ENCODE measurements at places on chromosomes 16 and 17.
A peak's percentile ranks its signal among the peaks of the same experiment; 100 is the strongest.

- no peak for DNase-seq
Measured at GRCh38 chr16:55349867-55350266, 25.9 kb downstream of the IRX6 start.

GRCh38 chr16:15742716-15743115 is 92.7 kb downstream of the NDE1 start:
- DNase-seq = no peak

DNA sequence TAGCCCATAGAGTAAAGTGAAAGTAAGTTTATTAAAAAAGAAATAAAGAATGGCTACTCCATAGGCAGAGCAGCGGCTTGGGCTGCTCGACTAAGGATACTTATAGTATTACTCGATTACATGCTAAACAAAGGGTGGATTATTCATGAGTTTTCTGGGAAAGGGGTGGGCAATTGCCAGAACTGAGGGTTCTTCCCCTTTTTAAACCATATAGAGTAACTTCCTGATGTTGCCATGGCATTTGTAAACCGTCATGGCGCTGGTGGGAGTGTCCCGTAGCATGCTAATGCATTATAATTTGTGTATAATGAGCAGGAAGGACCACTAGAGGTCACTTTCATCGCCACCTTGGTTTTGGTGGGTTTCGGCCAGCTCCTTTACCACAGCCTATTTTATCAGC is 13.3 kb upstream of the GAS7 start:
- DNase-seq = no peak

DNA sequence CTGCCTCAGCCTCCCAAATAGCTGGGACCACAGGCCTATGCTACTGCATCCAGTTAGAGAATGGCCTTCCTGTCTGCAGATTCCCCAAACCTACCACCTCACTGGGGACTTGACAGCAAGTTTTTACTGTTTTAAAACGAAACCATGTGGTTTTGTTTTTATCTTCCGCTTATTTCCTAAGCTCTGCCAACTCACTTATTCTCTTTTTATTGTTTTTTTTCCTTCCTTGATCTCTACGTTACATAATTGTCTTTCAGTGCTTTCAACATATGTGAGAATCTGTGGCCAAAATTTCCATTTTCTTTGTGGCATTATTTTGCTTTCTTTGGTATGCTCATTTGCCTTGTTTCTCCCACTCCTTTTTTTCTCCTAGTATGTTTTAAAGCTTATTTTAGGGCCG is 14.6 kb upstream of the SLC38A7 start:
- DNase-seq = no peak

DNA sequence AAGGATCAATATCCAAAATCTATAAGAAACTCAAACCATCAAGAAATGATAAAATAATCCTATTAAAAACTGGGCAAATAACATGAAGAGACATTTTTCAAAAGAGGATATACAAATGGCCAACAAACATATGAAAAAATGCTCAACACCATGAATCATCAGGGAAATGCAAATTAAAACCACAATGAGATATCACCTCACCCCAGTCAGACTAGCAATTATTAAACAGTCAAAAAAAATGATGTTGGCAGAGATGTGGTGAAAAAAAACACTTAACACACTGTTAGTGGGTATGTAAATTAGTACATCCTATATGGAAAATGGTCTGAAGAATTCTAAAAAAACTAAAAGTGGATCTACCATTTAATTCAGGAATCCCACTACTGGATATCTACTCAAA is 379.0 kb upstream of the SOX9 start:
- no peak for DNase-seq

GRCh38 chr17:44940317-44940716 is 7.3 kb downstream of the KIF18B start:
- no peak for DNase-seq

- DNase-seq = no peak
Measured at GRCh38 chr16:46650254-46650623, 29.1 kb upstream of the SHCBP1 start.

DNA sequence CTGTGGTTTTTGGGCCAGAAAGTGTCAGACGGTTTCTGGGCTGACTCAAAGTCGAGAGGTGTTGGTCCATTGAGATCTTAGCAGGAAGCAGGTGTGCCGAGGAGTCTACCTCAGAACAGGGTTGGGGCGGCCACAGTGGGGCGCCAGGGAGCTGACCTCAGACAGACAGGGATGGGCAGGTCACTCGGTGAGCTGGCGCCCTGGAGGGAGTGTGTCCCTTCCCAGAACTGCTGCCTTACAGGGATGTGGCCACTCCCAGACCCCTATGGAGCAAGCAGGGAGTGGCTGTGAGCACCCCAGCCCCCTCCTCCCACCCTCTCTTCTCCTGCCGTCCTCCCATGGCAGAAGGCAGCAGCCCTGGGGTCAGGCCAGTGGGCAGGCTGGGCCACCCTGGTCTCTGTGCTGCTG is 14.0 kb upstream of the DPEP1 start:
- no peak for DNase-seq

DNA sequence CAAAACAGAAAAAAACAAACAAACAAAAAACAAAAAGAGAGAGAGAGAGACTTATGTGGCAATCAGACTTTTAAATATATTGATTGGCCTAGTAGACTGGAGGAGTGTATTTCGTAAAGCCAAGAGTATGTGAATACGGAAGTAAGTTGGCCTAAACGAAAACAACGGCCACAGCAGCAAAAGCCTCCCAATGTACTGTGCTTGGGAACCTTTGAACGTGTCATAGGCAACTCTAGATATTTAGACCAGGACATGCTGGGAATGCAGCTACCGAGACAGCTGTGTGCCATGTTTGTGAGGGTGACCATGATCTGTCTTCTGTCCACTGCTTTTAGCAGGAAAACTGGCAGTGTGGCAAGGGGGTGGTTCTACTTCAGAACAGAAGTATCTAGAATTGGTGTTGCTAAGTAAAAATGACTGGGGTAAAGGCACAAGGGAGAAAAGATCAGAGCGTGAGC is 7.4 kb downstream of the MAF start:
- DNase-seq = no peak

GRCh38 chr16:726438-727290 is at the start of the genes CCDC78 and HAGHL:
CCDC78 (minus strand) TSS chr16:726443; CDS start chr16:726367, 76 bp downstream.
HAGHL (plus strand) TSS chr16:727106; CDS start chr16:727510, 404 bp downstream.
- DNase-seq = no peak

DNA sequence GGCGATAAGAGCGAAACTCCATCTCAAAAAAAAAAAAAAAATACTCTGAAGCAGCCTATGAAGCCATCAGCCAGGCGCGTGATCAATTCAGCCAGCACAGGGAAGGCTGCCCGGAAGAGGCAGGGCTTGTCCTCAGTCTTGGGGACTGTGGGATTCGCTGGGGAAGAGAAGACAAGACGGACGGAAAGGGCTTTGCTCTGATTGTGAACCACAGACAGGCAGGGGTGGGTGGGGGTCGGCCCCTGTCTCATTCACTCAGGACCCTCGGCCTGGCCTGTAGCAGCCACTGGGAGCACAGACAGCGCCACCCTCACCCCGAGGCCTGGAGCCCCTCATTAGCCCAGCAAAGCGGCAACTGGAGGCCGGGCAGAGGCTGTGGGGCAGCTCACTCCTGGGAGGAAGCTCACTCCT is 37.2 kb downstream of the ABR start:
- no peak for DNase-seq

DNA sequence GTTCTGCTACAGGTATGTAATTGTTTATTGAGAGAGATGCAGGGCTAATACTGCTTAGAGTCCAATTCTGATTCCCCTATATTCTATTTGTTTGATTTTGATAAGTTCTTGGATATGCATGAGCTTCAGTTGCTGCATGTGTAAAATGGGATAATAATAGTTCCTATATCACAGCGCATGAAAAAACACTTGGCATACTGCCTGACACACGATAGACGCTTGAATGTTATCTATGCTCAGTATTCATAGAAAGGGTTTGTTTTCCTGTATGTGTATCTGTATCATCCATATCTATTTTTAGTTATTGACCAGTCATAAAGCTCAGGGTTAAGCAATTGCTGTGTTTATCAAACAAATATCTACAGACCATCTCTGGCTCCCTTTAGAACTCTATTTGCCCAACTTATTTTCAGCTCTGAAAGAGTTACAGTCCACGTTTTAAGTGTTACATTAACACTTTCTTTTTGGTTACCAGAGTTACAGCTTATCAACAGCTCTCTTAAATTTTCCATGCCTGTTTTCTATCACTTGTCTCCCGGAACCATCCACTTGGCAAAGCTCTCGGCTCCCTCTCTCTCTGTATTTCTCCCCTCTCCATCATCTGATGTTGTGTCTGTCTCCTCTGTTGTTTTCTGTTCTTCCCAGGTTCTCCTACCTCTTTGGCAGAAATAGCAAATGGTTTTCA is 334.8 kb downstream of the CBLN1 start:
- DNase-seq = no peak

DNA sequence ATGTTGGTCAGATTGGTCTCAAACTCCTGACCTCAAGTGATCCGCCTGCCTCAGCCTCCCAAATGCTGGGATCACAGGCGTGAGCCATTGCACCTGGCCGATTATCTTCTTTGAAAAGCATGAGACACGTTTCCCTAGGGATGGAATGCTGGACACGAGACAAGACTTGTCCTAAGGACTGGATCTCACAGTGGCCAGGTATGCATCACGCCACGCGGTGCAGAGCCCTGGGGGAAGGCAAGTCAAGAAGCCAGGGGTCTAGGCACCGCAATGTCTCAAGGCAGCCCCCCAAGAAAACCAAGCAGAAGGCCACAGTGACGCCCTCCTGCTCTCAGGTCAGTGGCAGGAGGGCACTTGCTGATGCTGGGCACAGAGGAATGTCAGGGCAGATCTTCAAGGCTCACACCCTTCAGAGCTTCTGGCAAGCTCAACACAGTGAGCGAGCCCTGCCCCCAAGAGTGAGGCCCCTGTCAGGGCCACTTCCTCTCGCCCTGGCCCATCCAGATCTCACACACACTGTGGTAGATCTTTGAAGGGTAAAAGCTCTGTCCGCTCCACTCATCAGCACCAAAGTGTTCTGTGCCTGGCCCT is 134.7 kb downstream of the ZNF778 start:
- no peak for DNase-seq

GRCh38 chr17:67256075-67256732 is 11.2 kb upstream of the HELZ start:
- DNase-seq = no peak

DNA sequence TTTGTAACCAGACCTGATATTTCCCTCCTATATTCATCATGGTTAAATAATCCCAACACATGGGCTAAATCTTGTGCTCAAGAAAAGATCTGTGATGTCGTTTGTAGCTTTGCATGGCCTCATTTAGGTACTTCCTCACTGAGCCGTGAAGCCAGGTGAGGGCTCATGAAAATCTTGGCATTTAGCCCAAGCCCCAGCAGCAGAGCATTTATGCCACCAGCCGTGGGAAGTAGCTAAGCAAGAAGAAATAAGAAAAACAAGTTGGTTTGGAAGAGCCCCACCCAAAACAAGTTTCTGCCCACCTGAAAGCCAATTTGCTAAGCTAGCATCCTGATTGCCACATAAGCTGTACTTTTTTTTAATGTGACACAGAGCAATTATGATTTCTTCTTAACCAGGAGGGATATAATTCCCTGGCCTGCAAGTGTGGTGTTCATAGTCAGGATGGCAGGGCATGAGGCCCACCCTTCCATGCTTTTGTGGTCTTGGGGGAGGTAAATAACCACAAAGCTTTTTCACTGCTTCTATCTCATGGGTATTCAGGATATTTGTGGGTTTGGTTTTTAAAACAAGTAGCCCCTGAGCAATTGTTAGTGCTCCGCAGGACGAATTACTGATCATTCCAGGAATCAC is 10.5 kb downstream of the TMIGD1 start:
- DNase-seq = peak; percentile 72

- no peak for DNase-seq
Measured at GRCh38 chr17:41263212-41263611, 2.0 kb upstream of the KRTAP9-6 start.

- DNase-seq = peak; percentile 66
Measured at GRCh38 chr17:34579017-34579946, at the start of gene TMEM132E. TMEM132E (plus strand) TSS chr17:34579582; CDS start chr17:34581077, 1,495 bp downstream.

DNA sequence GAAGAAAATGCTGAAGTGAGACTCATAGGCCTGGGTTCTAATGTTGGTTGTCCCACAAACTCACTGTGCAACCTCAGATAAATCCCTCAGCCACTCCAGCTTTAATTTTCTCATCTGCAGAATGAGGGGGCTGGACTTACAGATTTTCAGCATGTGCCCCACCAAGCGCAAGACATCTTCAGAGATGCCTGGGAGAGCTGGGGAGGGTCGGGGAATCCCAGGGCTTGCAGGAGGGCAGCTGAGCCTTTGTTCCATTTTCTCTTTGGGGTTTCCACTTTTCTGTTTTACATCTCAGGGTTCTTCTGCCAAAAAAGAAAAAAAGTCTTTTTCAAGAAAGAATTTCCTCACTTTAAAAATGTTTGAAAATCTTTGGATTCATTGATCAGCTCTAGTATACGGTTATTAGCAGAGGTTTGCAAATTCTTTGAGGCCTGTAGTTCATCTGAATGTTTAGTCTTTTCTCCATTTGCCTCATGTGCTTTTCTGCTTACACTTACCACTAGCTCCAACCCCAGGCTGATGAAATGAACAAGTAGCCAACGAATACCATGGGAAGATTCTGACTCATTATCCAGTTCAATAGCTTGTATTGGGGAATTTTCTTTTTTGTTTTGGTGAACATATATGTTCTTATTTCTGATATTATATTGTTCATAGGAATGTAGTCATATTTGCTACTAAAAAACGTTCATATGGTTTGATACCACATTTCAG is 56.4 kb downstream of the CHD9 start:
- no peak for DNase-seq

DNA sequence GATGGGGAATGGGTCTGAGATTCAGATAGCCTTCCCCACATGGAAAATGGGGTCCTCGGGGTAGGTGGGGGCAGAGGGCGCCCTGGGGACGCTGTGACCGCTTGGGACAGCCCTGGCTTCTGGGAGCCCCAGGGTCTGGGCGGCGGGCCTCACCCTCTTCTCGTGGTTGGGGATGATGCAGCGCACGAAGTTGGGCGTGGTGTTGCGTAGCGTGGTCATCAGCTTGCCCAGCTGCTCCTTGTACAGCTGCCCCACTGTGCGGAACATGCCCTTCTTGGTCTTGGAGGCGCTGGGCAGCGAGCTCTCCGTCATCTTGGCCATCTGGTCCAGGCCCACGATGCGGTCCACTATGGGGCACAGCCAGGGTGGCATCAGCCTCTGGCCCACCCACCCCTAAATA is 99.9 kb downstream of the NDE1 start:
- no peak for DNase-seq
